ENCODE measurements at places on chromosomes 6 and 20.

- DNase-seq: no peak
Observed at GRCh38 chr6:84333842-84334241, 106.4 kb upstream of the CEP162 start.

GRCh38 chr20:32356622-32357374, 1.3 kb upstream of the ASXL1 start:
- no peak for DNase-seq

GRCh38 chr20:17654649-17655285, 27.3 kb downstream of the RRBP1 start:
- no peak for DNase-seq

DNA sequence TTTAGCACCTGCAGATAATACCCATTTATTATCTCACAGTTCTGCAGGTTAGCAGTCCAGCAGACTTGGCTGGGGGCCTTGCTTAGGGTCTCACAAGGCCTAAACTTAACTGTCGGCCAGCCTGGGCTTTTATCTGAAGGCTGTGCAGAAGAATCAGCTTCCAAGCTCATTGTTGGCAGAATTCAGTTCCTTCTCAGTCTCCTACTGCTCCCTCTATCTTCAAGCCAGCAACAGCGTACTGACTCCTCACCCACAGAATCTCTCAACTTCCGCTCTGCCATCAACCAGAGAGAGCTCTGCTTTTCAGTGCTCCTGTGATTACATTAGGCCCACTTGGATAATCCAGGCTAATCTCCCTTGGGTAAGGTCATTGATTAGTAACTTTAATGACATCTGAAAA, 30.2 kb upstream of the NHSL1 start:
- no peak for DNase-seq

DNA sequence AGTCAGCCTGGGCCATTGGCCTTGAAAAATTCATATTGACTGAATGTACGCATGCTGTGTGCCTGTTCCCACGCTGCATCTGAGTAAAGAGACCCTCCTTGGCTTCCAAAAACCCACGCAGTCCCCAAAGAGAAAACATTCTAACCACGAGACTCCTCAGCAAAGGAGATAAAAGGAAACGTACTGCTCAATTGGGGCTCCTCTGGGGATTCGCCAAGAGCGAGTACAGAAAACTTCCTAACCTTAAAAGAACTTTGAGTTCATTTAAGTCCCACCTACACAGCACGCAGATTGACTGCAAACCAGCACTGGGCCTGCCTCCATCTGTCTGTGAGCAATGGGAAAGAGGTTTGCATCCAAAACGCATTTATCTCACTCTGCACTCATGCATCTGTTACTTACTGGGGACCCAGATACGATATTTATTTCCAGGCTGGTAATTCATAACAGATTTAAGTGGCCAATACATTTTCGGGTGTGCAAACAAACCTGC, 505.9 kb upstream of the CHD6 start:
- DNase-seq: no peak

- DNase-seq: no peak
Observed at GRCh38 chr20:10609770-10610169, 64.0 kb downstream of the JAG1 start.

GRCh38 chr6:80967609-80968008, 784.9 kb downstream of the TENT5A start:
- DNase-seq: no peak

DNA sequence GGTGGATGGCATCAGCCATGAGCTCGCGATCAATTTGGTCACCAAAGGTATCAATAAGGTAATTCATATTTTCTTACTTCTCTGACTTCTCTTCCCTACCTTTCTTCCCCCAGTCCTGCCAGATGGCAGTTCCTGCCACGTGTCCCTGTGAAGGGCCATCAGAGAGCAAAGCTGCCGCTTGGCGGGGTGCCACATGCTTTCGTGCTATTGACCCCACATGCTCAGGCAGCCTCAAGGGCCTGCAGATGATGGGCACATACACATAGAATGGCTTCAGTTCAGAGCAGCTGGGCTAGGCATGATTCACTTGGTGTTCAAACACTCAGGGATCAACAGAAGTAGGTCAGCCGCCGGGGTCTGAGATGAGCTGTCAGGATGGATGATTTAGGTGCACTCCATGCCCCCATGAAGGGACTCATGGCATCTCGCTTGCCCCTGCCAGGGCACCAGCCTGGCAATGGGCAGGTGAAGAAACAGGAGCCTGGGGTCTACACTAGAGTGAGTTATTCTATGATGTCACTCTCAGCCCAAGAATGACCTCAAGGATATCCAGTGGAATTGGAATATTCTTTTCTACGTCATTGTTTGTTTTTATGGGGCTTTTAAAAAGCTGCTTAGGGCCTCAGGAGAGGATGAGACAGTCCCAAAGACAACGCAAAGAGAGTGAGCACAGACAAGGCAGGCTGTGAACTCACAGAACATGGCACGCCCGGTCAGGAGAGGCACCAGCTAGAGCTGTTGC, 25.5 kb downstream of the BANF2 start:
- DNase-seq: peak; percentile 95

DNA sequence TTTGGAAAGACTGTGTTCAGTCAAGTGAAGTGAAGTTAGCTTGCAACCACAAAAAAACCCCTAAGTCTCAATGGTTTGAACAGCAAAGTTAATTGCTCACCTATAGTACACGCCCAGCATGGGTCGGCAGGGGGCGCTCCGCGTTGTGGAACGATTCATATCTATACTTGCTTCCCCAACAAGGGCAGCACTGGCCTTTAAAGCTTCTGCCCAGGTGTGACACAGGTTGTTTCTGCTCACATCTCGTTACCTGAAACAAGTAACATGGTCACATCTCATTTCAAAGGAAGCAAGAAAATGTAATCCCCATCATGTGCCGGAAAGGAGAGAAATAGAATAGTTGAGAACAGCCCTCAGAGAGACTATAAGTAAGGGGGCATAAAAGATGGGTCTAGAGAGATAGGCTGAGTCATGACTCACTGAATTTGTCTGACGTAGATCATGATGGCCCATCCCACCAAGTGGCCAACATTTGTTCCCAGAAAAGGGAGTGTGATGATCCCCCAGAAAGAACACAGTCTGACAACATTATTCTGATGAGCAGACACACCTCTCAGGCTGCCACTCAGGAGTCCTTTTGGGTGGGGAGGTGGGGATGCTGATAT, 29.0 kb downstream of the HNF4A start:
- DNase-seq: peak; percentile 83

GRCh38 chr20:15252304-15252703, 914.9 kb upstream of the FLRT3 start:
- DNase-seq: no peak

GRCh38 chr6:47187893-47188587, 121.7 kb downstream of the TNFRSF21 start:
- DNase-seq: no peak

DNA sequence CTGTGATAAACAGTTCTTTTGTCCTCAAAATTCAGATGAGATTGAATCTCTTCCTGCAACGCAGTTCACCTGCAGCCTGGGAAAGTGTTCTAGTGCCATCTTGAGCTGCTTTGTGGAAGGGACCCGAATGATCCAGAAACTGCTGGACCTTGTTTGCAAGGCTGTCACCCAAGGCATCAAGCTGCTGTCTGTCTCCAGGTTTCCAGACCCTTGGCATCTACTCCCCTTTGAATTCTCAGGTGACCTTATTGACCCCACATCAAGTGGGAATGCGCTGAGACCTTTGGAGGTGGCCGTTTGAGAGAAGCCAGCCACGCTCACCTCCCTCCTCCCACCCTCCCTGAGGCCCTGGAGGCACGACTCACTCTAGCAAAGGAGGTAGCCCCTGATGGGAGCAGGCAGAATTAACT, 112.5 kb downstream of the EDN3 start:
- DNase-seq: no peak

DNA sequence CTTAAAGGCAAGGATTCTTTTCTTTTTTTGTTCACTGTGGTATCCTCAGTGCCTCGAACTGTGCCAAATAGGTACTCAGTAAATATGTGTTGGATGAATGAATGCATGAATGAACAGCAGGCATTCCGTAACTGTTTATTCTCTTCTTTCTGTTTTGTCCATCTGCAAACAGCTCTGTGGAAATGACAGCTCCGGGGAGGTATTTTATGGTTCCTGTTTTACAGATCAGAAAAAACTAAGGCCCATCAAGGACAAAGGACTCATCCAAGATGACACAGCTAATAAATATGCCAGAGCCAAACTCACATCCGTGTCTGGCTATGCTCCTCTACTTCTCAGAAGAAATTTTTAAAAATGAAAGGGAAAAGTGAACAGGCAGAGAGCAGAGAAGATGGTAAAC, 21.0 kb downstream of the JPH2 start:
- DNase-seq: no peak

GRCh38 chr6:154435400-154435945, 75.0 kb downstream of the CNKSR3 start:
- no peak for DNase-seq

GRCh38 chr20:1171461-1172093, 13.2 kb downstream of the TMEM74B start:
- no peak for DNase-seq

DNA sequence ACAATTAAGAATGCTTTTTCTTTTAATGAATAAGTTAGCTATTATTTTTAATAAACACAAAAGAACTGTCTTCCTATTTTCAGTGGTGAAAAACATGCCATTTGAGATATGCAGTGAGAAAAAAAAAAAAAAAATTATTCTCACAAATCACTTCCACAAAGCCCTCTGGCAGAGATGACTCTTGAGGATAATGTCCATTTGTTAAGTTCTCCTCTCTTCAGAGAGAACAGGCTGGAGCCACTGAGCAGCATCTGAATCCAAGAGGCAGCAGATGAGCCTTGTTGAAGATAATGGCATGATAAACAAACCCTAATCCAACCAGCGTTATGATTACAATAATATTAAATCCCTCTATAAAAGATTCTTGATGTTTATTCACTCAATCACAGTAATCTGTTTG, 105.0 kb downstream of the PTPRK start:
- no peak for DNase-seq

DNA sequence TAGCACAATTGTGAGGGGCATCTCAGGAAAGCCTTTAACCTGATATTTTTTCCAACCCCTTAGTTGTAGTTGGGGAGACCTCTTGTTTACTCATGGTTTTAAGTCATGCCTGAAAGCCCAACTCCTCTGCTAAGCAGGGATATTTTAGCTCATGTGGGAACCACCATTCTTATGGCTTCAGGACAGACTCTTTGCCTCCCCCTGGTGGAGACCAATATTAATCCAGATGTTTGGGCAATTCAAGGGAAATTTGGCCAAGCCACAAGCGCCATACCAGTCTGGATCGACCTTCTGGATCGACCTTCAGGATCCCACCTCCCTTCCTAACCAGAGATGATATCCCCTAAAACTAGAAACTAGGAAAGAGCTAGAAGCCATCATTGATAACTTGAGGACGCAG, 211.2 kb downstream of the C6orf118 start:
- DNase-seq: no peak

GRCh38 chr6:75436869-75437268, 56.7 kb downstream of the FILIP1 start:
- DNase-seq: no peak

GRCh38 chr20:1857466-1857865, 37.7 kb upstream of the SIRPA start:
- DNase-seq: no peak

- no peak for DNase-seq
Observed at GRCh38 chr6:106053484-106054205, 32.5 kb upstream of the PRDM1 start.

DNA sequence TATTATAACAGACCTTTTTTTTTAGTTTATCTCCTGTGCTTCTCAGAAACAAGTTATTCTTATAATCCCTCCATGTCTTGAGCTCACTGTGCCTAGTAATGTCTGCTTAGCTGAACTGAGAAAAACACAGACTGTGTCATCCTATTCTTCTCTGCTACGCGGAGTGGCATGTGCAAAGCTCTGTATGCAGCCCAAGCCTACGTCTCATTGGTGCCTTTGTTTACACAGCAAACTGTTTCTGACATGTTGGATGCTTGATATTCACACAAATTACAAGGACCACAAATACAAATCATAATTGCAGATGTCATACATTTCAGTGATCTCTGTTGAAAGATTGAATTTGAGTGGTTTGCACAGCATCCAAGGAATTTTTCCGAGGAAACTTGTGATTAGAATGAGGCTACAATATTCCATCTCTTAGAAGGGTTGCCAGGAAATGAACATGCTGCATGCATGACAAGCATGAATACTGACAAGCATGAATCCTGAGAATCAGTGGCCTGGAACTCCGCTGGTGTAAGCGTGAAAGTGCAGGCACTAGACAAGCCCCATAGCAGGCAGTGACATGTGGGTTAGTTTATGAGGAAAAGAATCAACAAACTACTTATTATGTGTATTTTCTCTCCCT, 128.4 kb upstream of the SGK1 start:
- DNase-seq: peak; percentile 71

- no peak for DNase-seq
Observed at GRCh38 chr6:120200853-120201252, 851.3 kb upstream of the MAN1A1 start.

DNA sequence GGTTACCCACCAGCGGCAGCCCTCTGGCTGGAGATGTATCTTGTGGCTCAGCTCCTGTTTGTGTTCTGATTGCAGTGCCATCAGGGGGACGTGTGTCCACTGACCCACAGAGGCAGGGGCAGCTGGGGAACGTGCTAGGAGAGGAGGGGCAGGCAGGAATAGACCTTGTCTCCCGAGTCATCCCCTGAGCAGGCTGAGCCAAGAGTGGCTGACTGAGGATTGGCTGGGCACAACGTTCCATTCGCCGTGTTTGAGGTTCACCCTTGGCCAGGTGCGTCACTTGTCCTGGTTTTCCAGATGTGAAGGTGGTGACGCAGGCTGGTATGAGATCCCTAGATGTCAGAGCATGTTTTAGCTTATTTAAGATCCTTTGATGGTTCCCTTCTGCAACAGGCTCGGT, 57.7 kb downstream of the ADNP start:
- no peak for DNase-seq

Data from NCI-H345 (cell line).